ENCODE measurements at places on chromosomes 12 and 14.
A peak's percentile ranks its signal among the peaks of the same experiment; 100 is the strongest.

- DNase-seq, result no peak
Measured at GRCh38 chr14:58705066-58705465, 67.3 kb downstream of the DACT1 start.

GRCh38 chr14:22097586-22098292, 424.1 kb upstream of the OR4E1 start:
- DNase-seq, result no peak

- no peak for DNase-seq
Measured at GRCh38 chr12:76240281-76240680, 107.9 kb downstream of the BBS10 start.

GRCh38 chr12:104716172-104716571, 241.9 kb downstream of the SLC41A2 start:
- DNase-seq, result no peak

DNA sequence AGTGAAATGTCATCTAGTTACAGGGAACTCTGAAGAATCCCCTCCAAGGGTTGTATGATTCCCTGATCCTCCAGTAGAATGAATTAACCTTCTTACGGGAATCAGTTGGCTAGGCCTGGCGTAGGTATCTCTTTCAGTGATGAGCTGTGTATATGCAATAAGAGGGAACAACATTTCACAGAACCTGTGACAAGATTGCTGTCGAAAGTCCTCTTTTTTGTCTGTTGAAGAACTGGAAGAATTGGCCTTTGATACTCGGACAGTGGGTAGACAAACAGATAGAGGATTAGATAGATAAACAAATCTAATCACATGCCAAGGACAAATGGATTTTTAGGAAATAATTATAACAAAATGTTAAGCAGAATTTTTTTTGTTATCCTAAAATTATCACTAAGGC, 184.6 kb downstream of the MDGA2 start:
- DNase-seq, result no peak

DNA sequence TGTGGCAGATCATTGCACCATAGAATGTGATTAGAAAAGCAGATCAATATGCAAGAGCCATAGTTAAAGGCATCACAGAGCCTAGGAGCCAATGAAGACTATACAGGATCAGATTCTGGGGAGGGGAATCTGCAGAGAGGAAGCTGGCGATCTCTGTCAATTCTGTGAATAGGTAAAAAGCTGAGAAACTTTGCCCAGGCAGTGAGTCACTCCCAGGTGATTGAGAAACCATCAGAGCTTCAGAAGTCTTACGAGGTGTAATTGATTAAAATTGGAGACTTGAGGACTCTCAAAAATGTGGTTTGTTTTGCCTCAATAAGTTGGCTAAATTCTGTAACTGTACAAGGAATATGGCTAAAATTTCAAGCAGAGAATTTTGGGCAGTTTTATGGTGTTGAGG, 41.7 kb upstream of the TSPAN11 start:
- DNase-seq, result no peak

DNA sequence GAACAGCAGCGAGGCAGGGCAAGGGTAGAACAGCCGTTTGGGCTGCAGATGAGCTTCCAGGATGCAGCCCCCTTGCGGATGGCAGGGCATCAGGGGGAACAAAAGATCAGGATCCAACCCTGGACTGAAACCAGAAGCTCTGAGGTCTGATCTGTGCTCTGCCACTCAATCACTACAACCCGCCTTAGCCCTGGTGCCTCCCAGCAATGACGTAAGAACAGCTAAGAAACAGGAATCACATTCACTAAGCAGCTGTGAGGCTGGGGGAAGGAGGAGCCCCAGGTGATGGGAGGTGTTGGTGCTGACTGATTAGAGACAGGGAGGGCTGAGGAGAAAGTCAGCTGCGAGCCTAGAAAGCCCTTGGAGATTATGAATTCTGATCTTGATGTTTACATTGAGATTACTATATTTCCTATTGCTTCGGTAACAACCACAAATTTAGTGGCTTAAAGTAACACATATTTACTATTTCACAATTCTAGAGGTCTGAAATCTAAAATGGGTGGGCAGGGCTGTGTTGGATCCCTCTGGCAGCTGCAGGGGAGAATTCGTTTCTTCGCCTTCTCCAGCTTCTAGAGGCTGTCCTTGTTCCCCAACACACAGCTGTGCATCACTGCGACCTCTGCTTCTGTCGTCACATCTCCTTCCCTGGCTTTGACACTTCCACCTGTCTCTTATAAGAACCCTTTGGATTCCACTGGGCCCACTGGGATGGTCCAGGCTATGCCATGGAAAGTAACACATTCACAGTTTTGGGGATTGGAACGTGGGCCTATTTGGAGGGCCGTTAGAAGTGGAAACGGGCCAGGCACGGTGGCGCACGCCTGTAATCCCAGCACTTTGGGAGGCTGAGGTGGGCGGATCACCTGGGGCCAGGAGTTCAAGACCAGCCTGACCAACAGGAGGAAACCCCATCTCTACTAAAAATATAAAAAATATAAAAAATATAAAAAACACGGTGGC, 6.1 kb upstream of the CD9 start:
- no peak for DNase-seq

- peak; percentile 61 for DNase-seq
Measured at GRCh38 chr12:9404469-9405260, 196.5 kb upstream of the PZP start.

GRCh38 chr12:6638305-6638704, 2.5 kb upstream of the LPAR5 start:
- DNase-seq, result no peak

GRCh38 chr12:102484017-102484416, 3.7 kb upstream of the IGF1 start:
- DNase-seq, result no peak

DNA sequence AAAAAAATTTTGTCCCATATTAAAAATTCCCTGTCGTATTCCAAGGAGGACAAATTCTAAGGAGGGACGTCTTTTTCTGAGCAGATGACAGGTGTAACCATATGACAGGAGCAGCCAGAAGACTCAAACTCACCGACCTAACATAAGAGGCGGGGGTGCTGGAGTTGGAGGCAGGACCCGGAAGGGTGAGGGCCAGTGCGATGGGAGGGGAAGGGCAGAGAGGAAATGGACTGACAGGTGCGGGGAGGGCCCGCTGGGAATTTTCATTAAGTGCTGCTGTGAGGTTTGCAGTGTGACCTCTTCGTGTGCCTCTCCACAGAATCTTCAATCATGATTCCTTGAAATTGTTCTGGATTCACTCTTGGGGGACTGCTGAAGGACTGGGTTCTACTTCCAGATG, 189.4 kb downstream of the NTF3 start:
- DNase-seq, result no peak

GRCh38 chr14:55274751-55275150, 3.5 kb downstream of the FBXO34 start:
- DNase-seq, result no peak

DNA sequence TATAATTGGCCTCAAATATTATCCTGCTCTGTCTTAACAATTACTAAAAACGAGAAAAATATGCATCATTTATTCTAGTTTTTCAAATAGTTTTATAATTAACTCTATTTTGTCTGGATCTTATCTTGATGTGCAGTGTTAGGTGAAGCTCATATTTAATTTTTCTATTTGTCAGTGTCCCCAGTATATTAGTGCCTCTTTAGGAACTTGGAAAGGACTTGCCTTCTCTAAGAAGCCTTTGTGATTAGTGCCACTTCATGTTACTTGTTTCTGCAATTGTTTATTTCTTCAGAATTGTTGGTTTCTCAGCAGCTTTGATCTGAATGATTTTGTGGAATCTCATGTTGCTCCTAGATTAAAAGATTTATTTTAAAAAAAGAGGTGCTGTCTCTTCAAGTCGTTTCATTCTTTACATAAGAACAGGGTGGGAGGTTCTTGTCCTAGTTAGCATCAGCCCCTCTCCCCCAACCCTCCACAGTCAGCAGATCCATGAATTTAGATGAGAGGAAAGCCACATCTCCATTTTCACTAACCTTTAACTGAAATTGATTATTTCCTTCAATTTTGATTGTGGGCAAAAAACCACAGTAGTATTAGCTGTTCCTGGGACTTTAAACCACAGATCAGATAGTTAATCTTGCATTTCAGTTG, 434.4 kb downstream of the RAD51B start:
- no peak for DNase-seq

DNA sequence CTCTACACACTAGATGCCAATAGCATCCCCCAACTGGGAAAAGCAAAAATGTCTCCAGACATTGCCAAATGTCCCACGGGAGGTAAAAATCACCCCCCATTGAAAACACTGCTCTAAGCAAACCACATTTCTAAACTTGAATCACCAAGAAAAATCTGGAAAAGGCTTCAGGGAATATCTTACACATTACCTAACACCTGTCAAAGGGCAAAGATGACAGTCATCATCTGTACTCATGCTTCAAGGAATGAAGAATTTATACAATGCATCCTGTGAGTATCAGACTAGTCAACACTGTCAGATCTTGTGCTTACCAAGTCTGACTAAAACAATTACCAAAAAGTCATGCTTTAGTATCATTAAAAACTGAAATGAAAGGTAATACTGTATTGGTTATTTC, 161.6 kb upstream of the SOX5 start:
- DNase-seq, result no peak

GRCh38 chr12:69687390-69687789, 11.7 kb downstream of the BEST3 start:
- DNase-seq, result no peak

- no peak for DNase-seq
Measured at GRCh38 chr14:65198346-65198745, 96.0 kb upstream of the MAX start.

DNA sequence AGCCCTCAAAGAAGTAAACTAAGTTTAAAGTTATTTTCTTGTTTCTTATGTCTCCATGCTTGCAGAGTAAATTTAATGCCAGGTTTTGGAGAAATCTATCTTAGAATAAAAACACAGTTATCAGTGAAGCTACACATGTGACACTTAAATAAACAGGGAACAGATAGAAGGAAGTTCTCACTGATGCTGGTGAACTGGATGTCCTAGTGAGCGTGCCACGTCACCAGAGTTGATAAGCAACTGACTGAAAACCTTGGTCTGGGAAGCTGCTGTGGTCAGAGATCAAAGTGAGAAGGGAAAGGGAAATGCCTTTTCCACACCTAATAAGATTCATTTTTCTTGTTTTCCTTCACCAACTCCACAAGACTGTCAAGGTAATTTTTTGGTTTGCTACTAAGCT, 74.8 kb upstream of the PCED1B start:
- no peak for DNase-seq

GRCh38 chr14:87252103-87252502, 740.9 kb downstream of the GALC start:
- no peak for DNase-seq

GRCh38 chr12:79295572-79295971, 395.2 kb downstream of the PAWR start:
- DNase-seq, result no peak

DNA sequence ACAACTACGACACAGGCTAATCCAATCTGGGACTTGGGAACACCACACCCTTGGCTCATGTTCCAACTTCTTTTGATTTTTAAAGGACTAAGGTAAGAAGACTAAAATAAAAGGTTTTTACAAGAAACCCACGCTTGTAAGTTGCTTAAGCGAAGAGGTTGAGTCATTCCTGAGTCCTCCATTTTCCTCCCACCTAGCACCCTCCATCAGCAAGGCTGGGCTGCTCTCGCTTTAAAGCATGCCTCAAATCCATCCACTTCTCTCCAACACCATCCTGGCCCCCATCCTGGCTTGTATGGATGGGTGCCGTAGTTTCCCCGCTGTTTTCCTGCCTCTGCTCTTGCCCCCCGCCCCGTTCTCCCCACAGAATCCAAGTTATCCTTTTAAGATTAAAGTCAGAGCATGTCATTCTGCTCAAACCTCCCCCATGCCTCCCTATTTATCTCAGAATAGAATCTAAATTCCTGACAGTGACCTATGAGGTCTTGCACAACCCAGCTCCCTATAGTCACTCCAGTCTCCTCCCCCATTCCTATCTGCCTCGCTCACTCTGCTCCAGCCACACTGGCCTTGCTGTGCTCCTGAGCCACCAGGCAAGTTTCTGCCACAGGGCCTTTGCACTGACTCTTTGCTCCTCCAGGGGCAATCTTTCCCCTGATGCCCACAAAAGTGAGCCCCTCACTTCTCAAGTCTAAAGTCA, 34.5 kb downstream of the SCARB1 start:
- DNase-seq, result no peak

DNA sequence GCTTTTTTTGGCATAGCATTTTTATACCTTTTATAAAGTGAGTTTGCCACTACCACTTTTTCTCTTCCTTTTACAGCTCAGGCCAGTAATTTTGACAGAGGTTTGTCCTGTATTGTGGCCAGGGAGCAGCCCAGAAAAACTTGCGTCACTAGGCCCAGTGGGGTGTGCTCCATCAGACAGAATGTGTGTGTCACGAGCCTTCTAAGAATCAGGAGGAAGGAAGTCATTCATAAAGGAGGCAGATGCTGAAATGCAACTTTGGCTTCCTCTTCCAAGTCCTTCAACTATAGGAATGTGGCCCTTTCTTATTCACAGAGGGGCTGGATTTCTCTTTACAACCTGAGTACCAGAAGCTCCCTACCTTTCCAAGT, 10.1 kb upstream of the RAB35 start:
- DNase-seq, result no peak

GRCh38 chr12:38118632-38119031, 197.9 kb upstream of the ALG10B start:
- DNase-seq, result no peak

GRCh38 chr14:71885301-71885700, 46.9 kb upstream of the RGS6 start:
- no peak for DNase-seq

DNA sequence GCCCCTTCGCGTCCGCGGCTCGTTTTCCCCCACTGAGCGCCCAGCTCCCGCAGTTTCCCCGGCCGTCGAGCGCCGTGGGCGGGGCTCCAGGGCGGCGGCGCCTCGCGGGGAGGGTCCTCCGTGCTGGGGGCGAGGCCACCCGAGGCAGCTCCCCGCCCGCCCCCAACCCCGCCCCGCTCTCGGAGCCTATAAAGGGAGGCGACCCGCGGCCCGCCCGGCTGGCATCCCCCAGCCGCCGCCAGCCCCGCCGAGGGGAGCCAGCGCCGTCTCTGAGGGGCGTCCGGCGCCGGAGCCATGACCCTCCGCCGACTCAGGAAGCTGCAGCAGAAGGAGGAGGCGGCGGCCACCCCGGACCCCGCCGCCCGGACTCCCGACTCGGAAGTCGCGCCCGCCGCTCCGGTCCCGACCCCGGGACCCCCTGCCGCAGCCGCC, at the start of gene TAMALIN:
Gene TAMALIN, plus strand, starts transcription at position 221 of the 432 bp plus-strand sequence. Its CDS starts 74 bp downstream, at position 295.
- DNase-seq, result peak; percentile 86

DNA sequence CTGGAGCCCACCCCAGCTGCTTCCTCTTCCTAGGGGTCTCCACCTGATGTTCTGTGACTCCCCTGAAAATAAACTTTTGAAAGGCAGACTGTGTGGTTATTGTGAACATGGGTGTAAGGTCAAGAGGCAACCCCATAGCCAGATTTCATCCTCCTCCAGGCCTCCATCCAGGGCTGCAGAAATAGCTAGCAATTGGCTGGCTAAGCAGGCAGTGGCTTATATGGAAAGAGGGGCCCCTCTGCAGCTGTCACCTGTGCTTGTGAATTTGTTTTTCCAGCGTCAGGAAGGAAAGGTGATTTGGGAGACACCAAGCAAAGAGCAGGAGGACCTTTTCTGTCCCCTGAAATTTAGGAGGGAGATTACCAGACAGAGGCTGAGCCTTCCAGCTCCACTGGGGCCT, 55.8 kb downstream of the ZFP36L1 start:
- DNase-seq, result no peak

GRCh38 chr12:89895591-89895990, 187.0 kb upstream of the ATP2B1 start:
- no peak for DNase-seq

All from cardiac septum (tissue), 1 donor.